ENCODE measurements at places on chromosomes 11 and 22. TPM values are rescaled to one million over a fixed set of nuclear protein-coding genes. Genes with fewer than 3 reads are reported as not detected.

- no peak for DNase-seq
Measured at GRCh38 chr11:23205156-23205871, 345.0 kb upstream of the CCDC179 start.

DNA sequence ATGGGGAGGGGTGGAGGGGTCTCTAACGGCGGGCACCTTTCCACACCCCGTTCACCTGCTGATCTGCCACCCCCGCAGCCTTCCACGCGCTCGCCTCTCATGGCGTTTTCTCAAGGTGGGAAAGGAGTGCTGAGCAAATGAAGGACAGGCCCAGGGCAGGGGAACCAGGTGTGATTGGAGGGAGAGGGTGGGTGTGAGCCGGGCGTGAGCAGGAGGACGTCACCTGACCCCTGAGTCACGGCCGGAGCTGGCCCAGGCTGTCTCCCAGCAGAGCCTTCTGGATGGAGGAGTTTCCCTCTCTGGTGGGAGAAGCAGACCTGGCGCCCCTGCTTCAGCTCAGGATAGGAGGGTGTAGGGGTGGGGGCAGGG, 14.0 kb upstream of the ARHGAP8 start:
- no peak for DNase-seq

GRCh38 chr11:121802542-121802941, 313.5 kb downstream of the BLID start:
- no peak for DNase-seq

The TPH1 gene
- total RNA-seq: 0.30 TPM

- DNase-seq: no peak
Measured at GRCh38 chr22:29345932-29346331, 30.4 kb upstream of the RASL10A start.

GRCh38 chr11:13667245-13667644, 1.2 kb upstream of the FAR1 start:
- no peak for DNase-seq

The SAC3D1 gene
- 5.0 TPM for total RNA-seq

GRCh38 chr11:27608951-27609350, 91.3 kb downstream of the BDNF start:
- no peak for DNase-seq

The PACSIN3 gene
- total RNA-seq: 295 TPM

DNA sequence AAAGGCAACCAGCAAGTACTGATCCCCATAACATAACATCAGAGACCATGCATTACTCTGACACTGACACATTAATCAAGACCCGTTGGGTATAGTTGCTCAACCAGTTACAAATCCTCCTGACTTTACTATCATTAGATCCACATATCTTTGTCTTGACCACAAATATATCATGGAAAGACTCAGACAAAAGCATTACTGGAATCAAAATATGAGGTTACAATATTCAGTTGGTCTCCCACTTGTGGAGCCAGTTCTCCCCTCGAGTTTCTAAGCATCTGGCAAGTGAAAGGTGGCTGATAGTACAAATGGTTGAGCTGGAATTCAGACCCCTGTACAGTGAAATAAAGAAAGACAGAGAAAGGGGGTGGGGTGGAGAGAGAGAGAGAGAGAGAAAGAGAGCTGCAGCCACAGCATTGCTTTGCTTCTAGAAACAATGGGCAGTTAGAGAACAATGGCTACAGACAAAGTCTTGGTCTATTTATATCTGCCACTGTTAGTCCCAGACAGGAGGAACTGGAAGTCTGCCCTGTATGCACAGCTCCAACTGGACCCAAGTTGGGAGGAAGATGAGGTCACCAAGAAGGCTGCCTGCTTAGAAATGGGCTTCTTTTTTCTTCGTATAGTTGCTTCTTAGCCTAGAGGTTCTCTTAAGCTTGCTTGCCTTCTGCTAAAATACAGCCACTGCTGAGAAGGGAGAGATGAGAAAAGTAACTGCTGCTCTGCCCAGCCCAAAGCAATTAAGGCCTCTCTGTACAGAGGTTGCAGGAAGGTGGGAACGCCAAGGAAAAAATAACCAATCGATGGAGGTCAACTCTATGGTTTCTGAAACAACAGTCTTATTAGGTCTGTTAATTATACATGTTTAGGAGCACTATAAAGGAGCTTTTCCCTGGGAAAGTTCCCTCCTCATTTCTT, 85.5 kb downstream of the ETS1 start:
- DNase-seq: no peak

DNA sequence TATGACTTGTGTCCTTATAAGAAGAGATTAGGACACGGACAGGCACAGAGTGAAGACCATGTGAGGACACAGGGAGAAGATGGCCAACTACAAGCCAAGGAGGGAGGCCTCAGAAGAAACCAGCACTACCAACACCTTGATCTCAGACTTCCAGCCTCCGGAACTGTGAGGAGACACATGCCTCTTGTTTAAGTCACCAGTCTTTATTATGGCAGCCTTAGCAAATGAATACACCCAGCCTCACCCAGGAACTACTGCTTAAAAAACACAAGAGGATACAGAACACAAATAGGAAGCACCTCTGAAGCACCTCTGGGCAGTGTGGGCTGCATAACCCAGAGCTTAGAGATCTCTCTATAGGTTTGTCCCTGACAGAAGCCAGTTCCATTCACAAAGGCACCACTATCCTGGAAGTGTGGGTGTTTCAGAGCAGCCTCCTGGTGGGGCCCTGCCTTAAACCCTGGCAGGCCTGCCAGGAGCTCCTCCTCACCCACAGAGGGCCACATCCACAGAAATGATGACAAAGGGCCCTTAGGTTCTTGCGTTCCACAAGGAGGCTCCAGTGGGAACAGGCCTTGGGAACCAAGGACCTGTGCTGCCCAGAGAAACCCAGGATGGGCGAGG, 58.8 kb downstream of the CHRDL2 start:
- no peak for DNase-seq

GRCh38 chr22:23820748-23821211, 18.0 kb downstream of the DERL3 start:
- no peak for DNase-seq

DNA sequence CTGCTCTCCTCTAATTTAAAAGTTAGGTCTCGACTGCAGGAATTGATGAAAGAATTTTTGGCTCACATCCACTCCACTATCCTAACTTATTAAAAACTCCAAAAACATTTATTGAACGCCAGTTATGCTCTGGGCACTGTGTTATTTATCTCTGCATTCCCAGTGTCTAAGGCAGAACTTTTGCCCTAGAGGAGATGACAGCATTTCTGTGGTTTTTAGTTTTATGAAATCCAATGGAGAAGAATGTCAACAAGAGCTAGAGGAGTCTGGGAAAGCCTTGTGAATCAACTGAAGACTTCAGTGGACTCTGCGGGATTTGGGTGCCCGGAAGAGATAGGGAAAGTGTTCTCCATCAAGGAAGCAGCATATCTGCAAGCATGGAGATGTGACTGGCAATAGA, 217.0 kb upstream of the PGR start:
- no peak for DNase-seq

DNA sequence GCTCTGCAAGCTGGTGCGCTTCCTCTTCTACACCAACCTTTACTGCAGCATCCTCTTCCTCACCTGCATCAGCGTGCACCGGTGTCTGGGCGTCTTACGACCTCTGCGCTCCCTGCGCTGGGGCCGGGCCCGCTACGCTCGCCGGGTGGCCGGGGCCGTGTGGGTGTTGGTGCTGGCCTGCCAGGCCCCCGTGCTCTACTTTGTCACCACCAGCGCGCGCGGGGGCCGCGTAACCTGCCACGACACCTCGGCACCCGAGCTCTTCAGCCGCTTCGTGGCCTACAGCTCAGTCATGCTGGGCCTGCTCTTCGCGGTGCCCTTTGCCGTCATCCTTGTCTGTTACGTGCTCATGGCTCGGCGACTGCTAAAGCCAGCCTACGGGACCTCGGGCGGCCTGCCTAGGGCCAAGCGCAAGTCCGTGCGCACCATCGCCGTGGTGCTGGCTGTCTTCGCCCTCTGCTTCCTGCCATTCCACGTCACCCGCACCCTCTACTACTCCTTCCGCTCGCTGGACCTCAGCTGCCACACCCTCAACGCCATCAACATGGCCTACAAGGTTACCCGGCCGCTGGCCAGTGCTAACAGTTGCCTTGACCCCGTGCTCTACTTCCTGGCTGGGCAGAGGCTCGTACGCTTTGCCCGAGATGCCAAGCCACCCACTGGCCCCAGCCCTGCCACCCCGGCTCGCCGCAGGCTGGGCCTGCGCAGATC, 16.5 kb downstream of the P2RY2 start:
- DNase-seq: no peak

GRCh38 chr22:35913925-35914324, 114.7 kb downstream of the RBFOX2 start:
- no peak for DNase-seq

The DAGLA gene
- 3.3 TPM for total RNA-seq

The AQP11 gene
- total RNA-seq: 0.54 TPM

DNA sequence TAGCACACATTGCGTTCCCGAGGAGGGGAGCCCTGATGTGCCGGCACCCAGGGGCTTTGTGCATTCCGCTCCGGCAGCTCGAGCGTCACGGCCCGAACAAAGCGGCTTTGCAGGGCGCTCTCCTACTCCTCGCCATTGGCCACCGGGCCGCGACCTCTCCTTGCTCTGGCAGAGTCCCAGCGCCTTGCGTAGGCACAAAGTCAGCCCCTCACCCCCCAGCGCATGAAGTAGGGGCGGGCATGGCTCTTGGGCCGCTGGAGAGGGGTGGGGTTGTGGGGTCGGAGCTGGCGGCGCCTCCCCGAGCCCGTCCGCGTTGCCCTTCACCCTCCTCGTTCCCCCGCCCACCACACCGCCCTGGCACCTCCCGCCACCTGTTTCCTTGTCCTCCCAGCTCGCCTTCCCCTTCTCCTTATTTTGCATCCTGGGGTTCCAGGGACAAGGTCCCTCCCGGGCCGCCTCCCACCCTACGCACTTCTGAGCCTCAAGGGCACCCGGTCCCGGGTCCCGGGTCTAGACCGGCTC, 753 bp upstream of the PPARA start:
- peak; percentile 80 for DNase-seq

The OR2AG1 gene
- not detected for total RNA-seq

The ANO9 gene
- 0.38 TPM for total RNA-seq

The LSP1 gene
- 35.1 TPM for total RNA-seq

GRCh38 chr11:88378422-88379066, 41.0 kb upstream of the CTSC start:
- DNase-seq: no peak

DNA sequence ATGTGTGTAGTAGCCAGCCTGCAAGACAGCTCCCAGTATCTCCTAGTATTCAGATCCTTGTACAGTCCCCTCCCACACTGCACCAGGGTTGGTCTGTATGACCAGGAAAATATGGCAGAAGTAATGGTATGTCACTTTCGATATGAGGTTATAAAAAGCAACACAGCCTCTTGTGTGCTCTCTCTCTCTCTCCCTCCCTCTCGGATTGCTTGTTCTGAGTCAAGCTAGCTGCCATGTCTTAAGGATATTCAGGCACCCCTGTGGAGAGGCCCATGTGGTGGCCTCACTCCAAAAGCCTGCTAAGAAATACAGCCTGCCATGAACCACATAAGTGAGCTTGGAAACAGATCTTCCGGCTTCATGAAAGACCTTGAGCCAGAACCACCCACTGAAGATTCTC, 25.4 kb downstream of the FXYD6 start:
- peak; percentile 36 for DNase-seq

The CCDC116 gene
- 0.43 TPM for total RNA-seq

The OR8H3 gene
- not detected for total RNA-seq

DNA sequence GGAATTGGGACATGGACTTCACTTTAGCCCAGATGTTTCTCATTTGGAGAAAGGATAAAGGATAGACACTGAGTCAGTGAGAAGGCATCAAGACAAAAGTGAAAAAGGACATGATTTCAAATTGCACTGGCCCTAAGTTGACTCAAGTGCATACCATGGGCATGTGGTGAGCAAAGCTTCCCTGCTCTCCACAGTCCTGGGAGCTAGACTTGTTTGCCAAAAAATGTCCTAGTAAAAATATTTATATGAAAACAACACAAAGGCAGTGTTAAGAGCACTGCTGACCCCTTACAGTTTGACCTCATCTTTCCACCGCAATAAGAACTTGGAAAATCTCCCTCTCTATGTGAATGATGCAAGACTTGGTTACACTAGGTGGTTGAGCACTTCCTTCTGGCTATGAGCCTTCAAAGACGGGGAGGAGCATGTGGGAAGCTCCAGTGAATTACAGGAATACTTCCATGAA, 46.5 kb upstream of the FIBIN start:
- no peak for DNase-seq

DNA sequence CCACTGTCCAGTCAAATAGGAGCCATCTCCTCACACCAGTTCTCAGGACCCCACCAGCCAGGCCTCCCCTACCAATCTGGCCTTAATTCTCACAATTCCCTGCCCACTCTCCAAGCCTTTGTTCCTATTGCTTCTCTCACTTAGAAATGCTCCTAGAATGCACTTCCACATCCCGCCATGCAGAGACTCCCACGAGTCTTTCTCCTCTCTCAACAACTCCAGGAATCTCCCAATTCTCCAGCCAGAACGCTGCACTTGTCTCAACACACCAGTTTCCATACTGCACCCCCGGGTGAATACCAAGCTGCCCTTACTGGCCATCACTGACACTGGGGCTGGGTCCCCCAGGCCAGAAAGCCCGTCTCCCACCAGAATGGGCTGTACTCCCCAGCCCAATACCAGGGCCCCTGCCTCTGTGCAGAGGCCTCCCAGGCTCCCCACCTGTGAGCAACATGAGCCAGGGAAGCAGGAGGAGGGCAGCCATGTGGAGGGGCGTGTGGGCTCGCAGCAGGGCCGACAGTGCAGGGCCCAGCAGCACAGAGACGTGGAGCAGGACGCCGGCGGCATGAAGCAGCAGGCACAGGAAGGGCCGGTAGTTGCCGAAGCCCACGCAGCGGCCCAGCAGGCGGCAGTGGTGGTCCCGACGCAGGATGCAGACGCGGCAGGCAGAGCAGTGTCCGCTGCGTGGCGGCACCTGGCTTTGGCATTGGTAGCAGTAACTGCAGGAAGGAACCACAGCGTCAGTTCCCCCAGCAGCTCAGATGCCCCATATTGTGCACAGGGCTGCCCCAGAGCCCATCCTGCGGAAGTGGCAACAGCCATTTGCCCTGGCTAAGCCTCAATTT, 2.4 kb downstream of the ZDHHC24 start:
- DNase-seq: no peak

GRCh38 chr11:105070306-105070705, 25.2 kb upstream of the CARD16 start:
- DNase-seq: no peak

DNA sequence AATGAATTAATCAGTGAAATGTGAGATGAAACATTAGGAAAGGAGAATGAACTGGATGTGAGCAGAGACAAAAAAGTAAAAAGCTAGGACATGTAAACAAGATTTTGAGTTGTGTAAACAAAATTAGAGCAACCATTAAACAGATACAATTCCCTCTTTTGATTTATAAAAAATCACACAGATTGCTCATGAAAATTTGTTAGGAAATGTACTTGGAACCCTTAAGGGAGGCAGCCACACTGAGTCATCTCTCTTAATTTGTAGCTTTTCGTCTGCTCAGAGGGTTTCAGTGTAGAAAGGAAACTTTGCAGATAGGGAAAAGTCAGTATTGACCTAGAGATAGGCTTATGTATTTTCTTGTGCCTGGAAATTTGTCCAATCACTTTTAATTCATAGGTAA, 49.6 kb upstream of the ME3 start:
- DNase-seq: no peak

- DNase-seq: no peak
Measured at GRCh38 chr11:102147632-102148031, 37.4 kb downstream of the YAP1 start.

- DNase-seq: no peak
Measured at GRCh38 chr11:125117429-125117828, 6.0 kb upstream of the TMEM218 start.

The NOX4 gene
- total RNA-seq: 9.4 TPM

The PARVB gene
- total RNA-seq: 98.1 TPM
